ENCODE measurements at places on chromosomes 3 and 15.
A peak's percentile ranks its signal among the peaks of the same experiment; 100 is the strongest.

DNA sequence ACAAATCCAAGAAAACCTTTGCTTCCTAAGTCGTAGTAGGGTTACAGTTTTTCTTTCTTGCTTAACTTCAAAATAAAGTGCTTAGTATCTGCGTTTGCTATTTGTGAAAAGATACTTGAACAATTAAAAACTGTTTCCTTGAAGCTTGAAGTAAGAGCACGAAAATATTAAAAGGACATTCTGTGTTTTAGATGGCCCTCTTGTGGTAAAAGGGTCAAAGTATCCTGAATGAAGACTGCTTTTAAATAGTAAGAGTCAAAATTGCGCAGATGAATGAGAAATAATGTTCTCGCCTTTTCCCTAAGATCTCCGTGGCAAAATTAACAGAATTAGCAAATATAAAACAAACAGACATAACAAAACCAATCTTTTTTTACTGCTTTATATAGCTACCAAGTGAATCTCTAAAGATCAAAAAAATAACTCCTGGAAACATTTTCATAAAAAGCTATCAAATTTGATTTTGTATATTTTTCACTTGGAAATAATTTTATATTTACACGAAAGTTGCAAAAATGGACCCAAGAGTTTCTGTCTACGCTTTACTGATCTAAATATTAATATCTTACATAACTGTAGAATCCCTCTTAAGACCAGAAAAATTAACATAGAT is 175.4 kb downstream of the MBNL1 start:
- no peak for DNase-seq

GRCh38 chr3:52123106-52123725 is 31.0 kb downstream of the POC1A start:
- DNase-seq, result peak; percentile 44

DNA sequence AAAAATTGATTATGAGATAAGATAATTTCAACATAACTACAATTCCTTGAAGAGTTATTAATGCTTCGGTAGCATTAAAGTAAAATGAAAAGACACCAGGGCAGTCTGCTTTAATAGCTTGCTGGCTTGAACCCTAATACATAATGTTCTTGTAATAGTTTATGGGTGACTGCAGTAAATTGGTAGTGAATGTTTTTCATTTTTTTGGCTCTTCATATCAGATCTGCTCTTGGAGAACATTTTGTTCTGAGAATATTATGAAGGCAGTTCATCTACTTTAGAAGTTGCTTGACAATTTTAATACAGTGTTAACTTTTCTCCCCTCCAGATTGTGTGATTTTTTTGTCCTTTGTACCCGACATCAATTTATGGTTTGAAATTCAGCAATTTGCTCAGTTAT is 128.4 kb downstream of the ZBTB20 start:
- DNase-seq, result no peak

GRCh38 chr15:37819191-37819590 is 115.2 kb upstream of the TMCO5A start:
- DNase-seq, result no peak

DNA sequence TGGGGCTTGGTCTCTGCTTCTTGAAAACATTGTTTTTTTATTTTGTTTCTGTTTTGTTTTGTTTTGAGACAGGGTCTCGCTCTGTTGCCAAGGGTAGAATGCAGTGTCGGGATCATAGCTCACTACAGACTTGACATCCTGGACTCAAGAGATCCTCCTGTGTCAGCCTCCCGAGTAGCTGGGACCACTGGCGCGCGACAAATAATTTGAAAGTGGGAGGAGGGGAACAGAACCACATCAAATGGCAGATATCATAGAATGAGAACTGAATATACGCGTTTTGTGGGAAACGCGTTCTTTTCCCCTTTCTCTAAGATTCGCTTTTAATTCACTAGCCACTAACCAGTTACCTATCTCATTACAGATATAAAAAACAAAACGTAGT is 641 bp upstream of the VPS13C start:
- no peak for DNase-seq

GRCh38 chr15:69861331-69862171 is 236.2 kb downstream of the TLE3 start:
- DNase-seq, result no peak

DNA sequence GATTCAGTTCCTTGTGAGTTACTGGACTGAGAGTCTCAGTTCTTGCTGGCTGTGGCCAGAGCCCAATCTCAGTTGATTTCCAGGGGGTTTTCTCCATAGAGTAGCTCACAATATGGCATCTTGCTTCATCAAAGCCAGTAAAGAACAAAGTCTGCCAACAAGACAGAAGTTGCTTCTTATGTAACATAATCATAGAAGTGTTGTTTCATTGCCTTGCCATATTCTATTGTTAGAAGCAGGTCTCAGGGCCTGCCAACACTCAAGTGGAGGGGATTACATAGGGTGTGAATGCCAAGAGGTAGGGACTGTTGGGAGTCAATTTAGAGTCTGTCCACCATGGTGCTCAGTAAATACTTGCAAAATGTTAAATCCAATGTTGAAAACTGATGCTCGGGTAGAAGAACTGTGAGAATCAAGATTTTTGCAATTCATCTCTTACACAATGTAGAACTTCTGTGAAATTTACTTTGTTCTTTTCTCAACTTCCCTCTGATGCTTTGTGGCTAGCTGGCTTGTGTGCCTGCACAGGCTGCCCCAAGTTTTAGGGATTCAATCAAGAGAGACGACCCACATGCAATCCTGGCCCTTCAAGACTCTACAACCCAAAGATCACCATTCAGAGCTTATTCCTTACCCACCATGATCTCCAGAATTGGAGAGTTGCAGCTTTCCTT is 13.3 kb upstream of the PXYLP1 start:
- DNase-seq, result no peak

GRCh38 chr3:30775040-30775439 is 119.4 kb downstream of the GADL1 start:
- no peak for DNase-seq

DNA sequence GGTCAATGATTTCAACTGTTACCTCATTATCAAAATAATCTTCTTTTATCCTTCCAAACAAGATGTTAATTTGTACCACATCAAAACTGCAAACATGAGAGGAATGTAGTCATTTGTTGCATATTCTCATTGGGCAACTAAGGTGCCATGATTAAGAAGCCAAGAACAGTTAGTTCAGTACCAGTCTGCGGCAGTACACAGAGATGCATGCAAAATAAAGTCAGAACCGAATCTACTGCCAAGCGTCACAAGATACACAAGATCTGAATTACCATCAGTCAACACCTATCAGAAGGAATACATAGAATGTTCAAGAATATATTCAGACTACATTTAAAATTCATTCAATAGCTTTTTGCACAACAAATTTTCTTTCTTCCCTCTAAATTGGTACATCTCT is 127.6 kb upstream of the SPATA12 start:
- DNase-seq, result no peak

DNA sequence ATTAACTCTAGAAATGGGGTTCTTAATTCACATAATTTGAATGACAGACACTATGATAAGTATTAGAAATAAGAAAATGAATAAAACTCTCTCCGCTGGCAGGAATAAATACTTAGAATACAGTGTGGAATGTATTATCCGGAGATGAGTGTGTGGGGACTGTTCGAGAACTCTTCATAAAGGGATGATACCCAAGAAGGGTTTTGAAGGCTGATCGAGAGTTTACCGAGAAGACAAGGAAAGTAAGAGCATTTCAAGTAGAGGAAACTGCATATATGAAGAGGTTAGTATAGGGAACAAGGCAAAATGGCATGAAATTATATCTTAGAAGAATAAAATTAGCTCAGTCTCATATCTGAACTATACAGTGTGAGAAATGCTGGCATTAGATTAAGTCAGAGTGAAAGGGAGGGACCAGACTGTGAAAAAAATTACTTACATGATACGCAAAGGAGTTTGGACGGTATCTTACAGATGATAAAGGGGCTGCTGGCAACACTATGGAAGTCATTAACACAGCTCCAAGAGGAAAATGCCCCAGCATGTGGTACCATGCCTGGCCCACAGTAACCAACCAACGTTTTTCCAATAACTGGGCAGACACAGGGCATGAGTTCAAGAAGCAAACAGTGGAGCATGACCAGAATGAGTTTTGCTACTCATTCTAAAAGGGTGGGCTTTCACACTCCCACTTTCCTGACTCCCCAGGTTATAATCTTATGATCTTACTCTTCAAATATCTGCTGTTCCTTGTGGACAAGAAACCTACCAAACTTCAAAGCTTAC is 6.5 kb downstream of the DCBLD2 start:
- no peak for DNase-seq

DNA sequence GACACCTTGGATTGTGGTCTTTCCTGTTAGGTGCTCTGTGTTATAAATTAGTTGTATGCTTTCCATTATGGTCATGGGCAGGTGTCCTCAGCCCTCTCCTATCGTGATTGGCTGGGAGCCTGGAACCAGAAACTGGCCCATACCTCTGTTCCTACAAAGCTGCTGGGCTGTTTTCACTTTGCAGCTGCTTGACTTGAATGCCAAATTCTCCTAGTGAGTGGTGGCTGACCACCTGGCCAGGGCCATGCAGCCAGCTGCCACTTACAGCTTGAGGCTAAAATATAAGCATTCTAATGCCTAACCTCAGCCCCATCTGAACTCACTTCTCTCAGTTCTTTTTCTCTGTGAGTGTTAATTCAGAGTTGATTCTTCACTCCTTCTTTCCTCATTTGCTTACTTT is 239.3 kb upstream of the GBE1 start:
- peak; percentile 64 for DNase-seq

DNA sequence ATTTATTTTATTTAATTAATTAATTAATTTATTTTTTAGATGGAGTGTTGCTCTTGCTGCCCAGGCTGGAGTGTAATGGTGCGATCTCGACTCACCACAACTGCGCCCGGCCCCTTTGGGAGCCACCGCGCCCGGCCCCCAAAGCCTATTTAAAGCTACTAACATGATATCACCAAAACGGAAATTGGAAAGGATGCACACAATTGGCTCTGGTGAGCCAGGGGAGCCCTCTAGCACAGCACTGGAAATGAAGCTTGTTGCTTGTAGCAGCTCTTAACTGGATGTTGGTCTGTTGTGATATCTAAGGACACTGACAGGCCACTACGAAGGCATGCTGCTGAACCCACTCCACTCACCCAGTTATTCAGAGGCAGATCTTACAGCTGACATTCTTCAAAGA is 104.5 kb downstream of the IGF2BP2 start:
- DNase-seq, result no peak

GRCh38 chr3:94453864-94454263 is 391.0 kb downstream of the NSUN3 start:
- DNase-seq, result no peak

DNA sequence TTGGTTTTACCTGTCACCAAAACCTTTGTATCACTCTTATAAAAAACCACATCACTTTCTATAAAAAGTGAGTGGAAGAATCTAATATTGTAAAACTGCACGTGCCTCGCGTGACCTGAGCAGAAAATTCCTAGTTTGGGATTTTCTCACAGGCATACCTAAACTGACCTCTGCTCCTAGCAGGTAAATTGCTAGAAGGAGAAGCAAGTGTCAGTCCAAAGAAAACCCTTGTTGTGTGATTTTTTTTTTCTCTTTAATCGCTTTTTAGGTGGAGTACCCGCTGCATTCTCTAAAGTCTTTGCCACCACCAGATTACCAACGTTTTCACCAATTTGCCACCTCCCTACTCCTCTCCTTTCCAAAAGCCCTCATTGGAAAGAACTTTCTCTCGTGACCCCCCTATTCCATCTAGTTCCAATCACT is 534 bp upstream of the UBE2E1 start:
- DNase-seq, result no peak

DNA sequence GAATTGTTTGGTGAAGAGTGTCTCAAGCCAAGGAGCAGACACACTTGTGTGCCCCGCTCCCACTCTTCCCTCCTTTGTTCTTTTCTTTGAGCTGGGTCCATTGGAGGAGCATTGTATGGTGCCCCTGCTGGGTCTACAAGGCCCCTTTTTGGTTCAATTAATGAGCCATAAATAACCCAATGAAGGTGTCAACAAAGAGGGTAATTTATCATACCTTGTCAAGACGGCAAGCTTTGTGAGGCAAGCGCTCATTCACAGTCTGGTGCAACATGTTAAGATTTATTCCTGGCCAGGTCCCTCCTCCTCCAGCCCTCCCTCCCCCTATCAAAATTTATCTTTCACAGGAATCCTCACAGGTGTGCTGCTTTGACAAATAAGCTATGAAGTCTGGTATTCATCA is 300.1 kb downstream of the RORA start:
- DNase-seq, result no peak

DNA sequence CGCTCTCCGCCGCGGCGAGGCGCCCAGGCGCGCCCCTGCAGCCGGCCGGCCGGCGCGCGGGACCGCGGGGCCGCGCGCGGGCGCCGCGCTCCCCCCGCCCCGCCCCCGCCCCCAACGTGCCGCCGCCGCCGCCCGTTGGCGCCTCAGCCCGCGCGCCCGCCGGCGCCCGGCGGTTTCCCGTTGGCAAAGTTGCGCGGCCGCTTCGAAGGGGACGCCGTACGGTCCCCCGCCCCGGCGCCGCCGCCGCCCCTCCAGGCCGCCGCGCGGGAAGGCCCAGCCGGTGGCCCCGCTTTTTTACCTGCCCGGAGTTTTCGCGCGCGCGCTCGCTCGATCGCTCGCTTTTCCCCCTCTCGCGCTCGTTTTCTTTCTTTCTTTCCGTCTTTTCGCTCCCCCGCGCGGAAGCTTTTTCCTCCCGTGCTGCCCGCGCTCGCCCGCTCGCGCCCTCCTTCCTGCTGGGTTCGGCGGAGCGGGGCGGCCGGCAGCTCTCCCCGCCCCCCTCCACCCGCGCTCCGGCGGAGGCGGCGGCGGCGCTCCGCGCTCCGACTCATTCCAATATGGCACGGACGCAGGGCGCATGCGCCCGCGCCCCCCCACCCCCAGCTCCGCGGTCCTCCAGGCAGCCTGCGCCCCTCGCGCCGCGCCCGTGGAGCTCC is at the start of gene SFMBT1:
Gene SFMBT1, minus strand, starts transcription at position 556 of the 653 bp plus-strand sequence. CDS start 76,945 bp downstream, outside the sequence.
- no peak for DNase-seq

DNA sequence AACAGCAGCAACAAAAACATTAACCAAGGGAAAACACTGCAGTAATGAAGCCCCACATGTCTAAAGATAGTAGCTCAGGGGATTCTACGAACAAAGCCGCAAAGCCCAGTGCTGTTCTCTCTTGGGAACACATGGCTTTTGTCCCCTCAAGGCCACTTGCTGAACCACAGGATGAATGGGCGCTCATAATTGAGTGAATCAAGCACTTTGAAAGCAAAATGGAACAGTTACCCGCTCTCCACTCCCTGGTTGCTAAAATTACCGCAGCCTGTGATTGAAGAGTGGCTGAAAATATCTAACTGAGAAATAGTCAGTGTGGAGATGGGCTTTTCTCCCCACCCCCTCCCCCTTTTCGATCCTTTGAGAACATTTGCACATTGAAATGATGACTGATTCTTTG is 39.6 kb downstream of the RASGRF1 start:
- no peak for DNase-seq

GRCh38 chr3:66037330-66037985 is 1.3 kb downstream of the MAGI1 start:
- no peak for DNase-seq

GRCh38 chr15:66570842-66571478 is 5.2 kb upstream of the LCTL start:
- DNase-seq, result no peak

GRCh38 chr3:107062787-107063186 is 314.5 kb upstream of the CCDC54 start:
- DNase-seq, result no peak

Measured in cerebellar nuclear complex (tissue), 1 donor.